ENCODE measurements at places on chromosomes 5 and 9.

DNA sequence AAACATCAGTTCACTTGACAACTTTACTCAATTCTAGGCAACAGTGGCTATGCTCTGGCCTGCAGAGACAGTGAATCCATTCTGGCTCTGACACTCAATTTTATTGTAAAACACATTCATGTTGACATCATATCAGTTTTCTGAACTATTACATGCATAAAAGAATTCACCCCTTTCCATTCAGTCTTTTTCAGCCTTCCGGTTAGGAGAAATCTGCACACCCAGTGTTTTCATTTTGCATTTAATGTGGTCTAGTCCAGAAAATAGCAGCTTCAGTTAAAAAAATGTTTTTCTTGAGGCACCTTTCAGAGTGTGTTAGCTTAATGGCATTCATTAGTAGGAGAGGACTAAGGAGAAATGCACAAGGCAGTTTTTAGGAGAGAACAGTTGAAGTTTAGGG, 95.1 kb downstream of the PBX3 start:
- no peak for DNase-seq

- DNase-seq: no peak
Observed at GRCh38 chr9:137070906-137071275, 534 bp upstream of the SAPCD2 start.

GRCh38 chr5:44862808-44863207, 54.1 kb downstream of the MRPS30 start:
- peak; percentile 44 for DNase-seq

DNA sequence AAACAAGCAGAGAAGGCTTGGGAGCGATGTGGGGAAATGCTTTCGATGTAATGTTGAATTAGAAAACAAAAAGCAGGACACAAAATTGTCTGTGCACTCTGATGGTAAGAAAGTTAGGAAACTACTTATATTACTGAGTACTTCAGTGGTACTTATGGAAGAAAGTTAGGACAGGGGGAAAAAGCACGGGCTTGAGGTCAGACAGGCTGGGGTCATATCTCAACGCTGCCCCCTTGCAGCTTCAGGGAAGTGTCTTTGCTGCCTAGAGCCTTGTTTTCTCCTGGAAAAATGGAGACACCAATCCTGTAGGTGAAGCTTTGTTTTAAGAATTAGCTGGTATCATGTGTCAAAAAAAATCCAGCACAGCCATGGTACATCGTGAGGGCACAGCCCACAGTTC, 23.0 kb downstream of the NEURL1B start:
- DNase-seq: no peak

GRCh38 chr9:21966140-21966851, 27.9 kb downstream of the CDKN2A start:
- DNase-seq: no peak

DNA sequence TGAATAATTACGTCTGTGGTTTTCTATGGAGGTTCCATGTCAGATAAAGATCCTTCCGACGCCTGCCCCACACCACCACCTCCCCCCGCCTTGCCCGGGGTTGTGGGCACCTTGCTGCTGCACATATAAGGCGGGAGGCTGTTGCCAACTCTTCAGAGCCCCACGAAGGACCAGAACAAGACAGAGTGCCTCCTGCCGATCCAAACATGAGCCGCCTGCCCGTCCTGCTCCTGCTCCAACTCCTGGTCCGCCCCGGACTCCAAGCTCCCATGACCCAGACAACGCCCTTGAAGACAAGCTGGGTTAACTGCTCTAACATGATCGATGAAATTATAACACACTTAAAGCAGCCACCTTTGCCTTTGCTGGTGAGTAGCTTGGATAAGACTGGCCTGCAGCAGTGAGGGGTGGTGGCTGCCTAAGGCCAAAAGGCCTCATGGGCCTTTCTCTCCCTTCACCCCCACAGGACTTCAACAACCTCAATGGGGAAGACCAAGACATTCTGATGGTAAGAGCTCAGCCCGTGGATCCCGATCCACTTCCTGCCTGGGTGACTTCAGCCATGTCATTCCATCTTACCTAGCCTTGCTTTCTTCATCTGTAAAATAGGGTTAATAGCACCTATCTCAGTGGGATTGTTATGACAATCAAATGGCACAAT, at the start of gene IL3:
IL3 (plus strand) TSS at position 155 of the 661 bp plus-strand sequence; CDS start at position 207, 52 bp downstream.
- no peak for DNase-seq

GRCh38 chr5:50807661-50808060, 141.2 kb downstream of the PARP8 start:
- DNase-seq: no peak
